CD4-positive, alpha-beta T cell treated with Interleukin-17A for 4 hours (primary cell): ENCODE measurements at places on chromosomes 7 and 10.

DNA sequence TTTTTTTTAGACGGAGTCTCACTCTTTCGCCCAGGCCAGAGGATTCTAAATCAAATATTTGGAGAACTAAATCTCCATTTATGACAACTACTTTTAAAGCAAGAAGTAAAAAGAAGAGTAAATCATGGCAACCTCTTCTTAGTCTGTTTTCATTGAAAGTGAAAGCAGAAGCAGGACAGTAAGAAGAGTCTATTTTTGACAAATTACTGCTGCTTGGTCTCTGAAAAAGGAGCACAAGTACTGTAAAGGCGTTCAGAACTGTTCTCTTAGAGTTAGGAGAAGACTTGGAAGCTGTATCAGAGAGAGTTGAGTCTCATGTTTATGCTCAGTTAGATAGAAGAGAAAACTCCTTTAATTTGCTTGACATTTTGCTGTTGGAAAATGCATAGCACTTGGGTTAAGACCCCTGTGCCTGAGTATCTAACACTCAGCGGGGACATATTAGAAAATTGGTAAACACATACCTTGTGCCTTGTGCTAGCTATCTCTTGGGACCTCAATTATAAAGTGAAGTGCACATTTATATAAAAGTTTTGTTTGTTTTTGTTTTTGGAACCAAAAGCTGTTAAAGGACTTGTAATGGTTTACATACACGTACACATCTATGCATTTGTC is 433.0 kb downstream of the ANKRD7 start:
- no peak for DNase-seq

GRCh38 chr10:35398355-35398754 is 62.0 kb downstream of the CCNY start:
- DNase-seq, result no peak

GRCh38 chr10:1715821-1716220 is 21.5 kb downstream of the ADARB2 start:
- DNase-seq, result no peak

DNA sequence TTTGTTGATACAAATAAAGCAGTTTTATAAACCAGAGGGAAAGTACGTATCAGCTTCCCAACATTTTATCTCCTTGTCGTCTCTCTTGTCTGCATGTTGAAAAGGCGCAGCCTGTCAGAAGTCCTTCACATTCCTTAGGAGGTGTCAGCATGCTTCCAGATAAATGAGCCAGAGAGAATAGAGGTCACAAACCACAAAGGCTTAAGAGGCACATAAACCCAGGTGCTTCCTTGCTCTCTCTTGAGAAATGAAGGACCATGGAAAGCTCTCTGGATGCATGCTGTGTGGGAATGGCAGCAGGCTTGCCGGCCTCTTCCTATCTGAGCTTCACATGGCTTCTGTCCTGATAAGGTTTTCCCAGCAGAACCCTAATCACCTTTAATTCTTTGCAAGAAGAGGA is 448.5 kb downstream of the XPNPEP1 start:
- no peak for DNase-seq

GRCh38 chr7:110922906-110923305 is 168.0 kb upstream of the LRRN3 start:
- no peak for DNase-seq

DNA sequence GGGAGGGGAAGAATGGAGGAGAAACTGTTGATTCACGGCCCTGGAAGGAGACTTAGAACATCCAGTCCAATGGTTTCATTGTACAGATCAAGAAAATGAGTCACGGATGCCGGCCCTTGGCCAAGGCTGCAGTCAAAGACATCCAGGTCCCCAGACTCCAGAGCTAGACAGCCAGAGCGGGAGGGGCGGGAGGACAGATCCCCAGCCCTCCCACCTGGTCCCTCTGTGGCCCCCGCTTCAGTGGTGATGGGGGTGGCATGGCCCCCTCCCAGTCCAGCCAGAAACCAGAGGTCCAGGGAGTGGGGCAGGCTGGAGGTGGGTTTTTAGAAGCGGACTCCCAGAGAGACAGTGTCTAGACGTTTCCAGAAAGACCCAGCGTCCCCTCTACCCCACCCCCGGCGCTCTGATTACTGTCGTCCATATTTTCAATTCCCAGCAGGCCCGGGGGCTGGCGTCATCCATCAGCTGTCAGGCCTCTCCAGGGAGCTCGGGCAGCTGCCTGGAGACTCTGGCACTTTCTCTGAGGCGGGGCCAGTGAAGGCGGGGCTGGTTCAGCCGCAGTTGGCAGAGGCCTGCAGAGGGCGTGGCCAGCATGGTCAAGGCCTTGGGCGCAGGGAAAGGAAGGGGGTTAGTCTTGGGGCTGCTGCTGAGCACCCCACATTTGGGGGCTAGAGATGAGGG is 8.0 kb upstream of the HSPB1 start:
- no peak for DNase-seq

DNA sequence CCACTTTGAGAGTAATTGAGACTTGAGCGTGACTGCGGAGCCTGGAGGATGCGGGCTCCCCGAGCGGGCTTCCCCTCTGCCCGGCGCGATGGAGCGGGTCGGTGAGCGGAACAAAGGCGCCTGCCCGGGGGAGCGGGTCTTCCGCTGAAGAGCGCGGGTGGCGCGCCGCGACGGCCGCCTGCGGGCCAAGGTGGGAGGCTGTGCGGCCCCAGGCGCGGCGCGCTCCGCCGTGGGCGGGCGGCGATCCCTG is at the start of gene GALNT17:
TSS of gene GALNT17 (plus strand) at position 18 of the 250 bp plus-strand sequence.
- no peak for DNase-seq

GRCh38 chr10:43427166-43427825 is 9.6 kb upstream of the ZNF487 start:
- DNase-seq, result peak; percentile 63

DNA sequence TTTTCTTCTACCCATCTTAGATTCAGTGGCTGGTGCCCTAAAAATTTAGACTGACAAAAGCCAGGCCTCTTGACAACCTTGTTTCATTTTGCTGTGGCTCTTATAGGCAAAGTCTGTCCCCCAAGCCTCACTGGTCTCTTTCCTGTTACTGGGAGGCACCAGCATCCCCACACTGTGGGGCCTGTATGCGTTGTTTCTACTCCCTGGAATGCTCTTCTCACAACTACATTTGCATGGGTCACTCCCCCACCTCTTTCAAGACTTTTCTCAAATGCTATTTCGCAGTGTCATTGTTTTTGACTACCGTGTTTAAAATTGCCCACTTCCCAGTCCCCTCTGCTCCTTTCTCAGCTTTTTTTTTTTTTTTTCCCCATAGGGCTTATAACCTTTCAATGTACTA is 108.7 kb upstream of the DGKB start:
- DNase-seq, result no peak

DNA sequence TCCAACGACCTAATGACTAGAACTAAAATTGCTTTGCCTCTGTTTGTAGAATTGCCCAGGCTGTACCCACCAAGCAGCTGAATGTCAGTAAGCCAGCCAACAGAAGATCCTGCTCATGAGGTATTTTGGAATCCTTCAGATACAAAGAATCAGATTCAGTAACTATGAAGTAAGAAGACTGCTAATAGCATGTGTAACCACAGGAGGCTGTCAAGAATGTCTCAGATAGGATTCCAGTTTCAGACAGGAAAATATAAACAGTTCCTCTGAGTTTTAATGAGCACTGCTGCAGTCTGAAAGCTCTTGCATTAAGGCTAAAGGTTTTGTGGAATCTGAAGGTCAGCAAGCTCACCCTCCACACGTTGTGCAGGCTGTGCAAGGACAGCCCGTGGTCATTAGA is 112.6 kb upstream of the ADAM12 start:
- no peak for DNase-seq

DNA sequence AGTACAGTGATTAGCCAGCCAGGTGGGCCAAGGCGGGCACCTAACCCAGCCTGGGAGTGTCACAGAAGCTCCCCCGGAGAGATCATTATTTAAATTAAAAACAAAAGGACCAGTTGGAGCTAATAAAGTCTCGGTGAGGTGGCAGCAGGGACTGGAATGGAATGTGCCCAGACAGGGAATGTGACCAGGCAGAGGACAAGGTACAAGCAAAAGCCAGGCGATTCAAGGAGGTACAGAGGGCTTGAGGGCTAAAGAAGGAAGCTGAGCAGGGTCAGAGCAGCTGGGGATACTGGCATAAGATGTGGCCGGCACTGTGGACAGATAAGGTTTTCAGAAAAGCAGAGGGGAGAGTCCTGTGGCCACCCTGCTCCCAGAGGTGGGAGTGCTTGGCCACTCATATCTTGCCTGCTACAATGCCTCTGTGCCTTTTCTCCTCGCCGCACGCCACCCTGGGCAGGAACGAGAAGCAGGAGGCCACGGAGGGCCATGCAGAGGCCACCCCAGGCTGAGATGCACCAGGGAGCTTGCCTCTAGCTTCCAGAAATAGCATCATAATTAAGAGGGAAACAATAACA is 13.2 kb downstream of the TMEM273 start:
- DNase-seq, result no peak

DNA sequence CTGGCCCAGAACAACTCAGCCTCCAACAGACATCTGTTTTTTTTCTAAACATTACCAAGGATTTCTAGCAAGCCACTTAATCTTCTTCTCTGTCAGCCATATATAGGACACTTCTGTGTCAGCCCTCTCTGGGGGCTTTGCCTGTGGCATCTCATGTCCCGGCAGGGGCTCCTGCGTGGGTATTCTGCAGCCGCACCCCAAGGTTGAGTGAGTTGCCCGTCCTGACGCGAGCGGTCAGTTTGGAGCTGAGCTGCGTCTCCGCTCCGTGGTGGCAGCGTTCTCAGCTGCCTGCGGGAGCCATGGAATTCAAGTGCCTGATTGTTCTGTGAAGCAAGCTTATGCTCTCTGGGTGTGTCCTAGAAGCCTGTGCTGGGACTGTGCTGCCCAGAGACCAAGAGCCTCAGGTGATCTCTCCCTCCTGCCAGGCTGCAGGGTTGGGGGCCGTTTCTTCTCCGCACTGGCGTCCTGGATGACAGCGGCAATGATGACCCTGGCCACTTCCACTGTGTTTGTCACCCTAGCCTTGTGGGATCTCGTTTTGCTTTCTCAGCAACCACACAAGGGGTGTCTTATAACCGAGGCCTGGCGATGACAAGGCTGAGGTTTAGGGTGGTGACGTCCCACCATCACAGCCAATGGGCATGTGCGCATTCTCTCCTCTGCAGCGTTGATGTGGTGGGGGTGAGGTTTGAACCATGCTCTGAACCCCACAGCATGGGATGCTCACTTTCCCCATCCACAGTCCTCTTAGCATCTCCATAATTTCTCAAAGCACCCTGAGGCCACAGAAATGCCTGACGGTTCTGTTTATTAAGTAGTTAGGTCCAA is 612.6 kb upstream of the FOXK1 start:
- DNase-seq, result no peak

DNA sequence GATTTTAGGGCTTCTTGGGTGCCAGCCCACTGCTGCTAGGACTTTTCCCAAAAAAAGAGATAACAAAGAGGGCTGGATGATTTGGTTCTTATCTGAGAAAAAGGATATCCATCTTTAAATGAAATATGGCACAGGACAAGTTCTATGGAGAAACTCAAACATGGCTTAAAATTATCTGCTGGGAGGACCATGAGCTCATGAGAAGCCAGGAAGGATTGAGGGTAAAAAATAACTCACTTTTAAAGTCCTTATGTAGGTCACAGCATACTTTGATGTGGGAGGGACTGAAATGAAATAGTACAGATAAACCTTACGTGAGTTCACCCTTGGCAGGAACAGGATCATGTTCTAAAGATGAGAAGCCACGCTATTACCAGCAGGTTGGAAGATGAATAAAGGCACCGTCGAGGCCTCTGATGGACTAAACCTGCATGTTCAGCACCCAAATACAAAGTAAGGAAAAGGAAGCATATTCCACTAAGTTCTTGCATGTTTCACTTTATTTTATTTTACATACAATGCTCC is 369.2 kb upstream of the KLF6 start:
- DNase-seq, result peak; percentile 21

GRCh38 chr10:93445097-93445960 is 36.8 kb downstream of the MYOF start:
- DNase-seq, result no peak

DNA sequence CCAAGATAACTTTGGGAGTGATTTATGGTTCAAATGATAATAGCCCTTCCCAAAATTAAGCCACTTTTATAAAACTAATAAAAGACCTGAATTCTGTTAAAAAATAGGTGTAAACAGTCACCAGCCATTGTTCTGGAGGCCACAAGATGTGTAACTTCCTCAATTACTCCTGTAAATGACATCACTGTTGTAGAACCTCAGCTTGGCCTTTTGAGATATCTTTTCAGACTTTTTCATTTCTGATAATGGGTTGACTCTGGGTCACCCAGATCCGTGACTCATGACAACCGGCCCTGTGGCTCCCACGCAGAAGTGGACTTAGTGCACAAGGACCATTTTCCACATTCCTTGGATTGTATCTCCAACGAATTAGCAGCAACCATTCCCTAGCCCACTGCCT is 106.6 kb downstream of the DKK1 start:
- DNase-seq, result no peak

DNA sequence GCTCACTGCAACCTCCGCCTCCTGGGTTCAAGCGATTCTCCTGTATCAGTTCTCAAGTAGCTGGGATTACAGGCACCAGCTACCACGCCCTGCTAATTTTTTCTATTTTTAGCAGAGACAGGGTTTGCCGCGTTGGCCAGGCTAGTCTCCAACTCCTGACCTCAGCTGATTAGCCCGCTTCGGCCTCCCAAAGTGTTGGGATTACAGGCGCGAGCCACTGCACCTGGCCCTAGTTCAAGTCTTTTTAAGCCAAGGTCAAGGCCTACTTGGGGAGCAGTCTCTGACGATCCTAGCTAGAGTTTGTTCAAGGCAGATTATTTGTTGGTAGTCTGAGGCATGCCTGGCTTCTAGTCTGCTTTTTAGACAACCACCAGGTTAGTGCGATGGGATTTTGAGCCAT is 709.5 kb upstream of the COBL start:
- DNase-seq, result no peak

DNA sequence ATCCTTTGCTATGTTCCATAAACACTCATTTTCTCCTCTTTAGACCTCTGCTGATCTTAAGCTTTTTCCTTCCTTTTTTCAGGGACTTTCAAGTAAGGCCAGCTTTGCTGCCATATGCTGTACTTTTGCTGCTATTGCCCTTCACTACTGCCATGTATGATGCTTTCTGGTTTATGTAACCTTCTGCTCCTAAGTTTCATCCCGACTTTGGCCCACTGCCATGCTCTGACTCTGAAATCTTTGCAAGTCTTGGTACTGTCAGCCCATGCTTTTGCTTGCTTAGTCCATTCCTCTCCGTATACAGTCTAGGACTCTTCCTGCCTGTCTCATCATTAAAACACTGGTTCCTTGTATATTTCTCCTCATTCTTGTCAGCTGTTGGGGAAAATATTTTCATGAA is 152.4 kb downstream of the RNF133 start:
- DNase-seq, result no peak

- DNase-seq, result no peak
Observed at GRCh38 chr7:25619381-25619780, 391.1 kb upstream of the NPVF start.

GRCh38 chr7:155184923-155185322 is 112.8 kb upstream of the INSIG1 start:
- no peak for DNase-seq

DNA sequence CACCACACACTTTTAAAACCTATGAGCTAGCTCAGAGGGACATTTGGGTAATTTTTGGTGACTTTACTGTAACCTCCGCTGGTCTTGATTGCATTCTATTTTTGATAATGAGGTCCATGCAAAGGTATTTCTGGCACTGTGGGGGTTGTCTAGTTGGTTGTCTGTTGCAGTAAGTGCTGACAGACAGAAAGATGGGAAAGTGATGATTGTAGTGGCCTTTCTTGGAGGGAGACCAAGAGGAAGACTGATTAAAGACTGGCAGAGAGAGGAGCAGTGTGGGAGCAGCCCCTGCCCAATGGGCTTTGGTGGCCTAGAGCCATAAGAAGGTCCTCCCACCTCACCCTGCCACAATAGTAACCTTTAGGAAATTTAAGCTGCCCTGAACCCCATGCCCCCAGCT is 173.4 kb upstream of the CTBP2 start:
- DNase-seq, result no peak
